Activated CD4-positive, alpha-beta T cell treated with anti-CD3 and anti-CD28 coated beads for 1 hour (primary cell): ENCODE measurements at places on chromosomes 2 and 18.

- no peak for DNase-seq
Measured at GRCh38 chr2:103448495-103448894, 686.7 kb downstream of the TMEM182 start.

- DNase-seq = no peak
Measured at GRCh38 chr2:22360735-22361374, 1024.1 kb upstream of the KLHL29 start.

GRCh38 chr18:27501671-27502070 is 316.6 kb upstream of the CHST9 start:
- no peak for DNase-seq

GRCh38 chr2:69017080-69017479 is 4.1 kb downstream of the ANTXR1 start:
- DNase-seq = no peak

DNA sequence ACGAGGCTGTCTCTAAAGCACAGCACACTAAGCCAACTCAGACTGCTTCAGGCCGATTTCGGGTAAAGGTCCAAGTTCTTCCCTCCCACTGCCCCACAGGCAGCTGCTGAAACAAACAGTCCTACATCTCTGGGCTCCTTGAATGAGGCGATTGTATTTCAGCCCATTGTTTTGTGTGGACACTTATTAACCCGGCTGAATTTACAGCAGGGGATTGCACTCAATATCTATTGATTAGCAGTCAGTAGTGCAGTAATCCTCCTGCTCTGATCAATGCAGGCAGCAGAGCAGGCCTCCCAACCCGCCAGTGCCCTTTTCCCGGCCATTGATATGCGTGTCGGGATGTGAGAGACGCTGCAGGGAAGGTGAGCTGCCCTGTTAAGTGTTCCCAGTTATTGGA is 330.1 kb downstream of the CMPK2 start:
- DNase-seq = no peak

GRCh38 chr2:46504685-46505471 is 25.5 kb downstream of the TMEM247 start:
- no peak for DNase-seq

DNA sequence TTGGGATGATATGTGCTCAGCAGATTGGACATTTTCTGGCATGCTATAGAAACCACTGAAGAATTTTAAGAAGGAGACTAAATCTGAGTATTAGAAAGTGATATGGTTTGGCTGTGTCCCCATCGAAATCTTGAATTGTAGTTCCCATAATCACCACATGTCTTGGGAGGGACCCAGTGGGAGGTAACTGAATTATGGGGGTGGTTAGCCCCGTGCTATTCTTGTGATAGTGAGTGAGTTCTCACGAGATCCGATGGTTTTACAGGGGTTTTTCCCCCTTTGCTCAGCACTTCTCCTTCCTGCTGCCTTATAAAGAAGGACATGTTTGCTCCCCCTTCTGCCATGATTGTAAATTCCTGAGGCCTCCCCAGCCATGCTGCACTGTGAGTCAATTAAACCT is 535.9 kb upstream of the VRK2 start:
- DNase-seq = no peak

DNA sequence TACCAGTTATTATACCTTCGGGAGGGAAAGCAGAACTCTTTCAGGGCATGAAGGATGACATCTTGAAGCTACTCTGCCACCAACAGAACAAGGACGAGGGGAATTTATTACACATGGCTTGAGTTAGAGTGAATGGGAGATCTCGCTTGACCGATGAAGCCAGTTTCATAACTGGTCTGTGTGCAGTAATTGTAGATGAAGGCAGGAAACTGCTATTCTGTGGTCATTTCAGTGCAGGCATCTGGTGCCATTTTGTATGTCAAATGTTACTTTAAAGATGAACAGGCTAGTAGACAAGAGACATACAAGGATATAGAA is 20.5 kb downstream of the GREB1 start:
- no peak for DNase-seq

- DNase-seq = no peak
Measured at GRCh38 chr2:217456016-217456415, 546.8 kb downstream of the TNS1 start.

DNA sequence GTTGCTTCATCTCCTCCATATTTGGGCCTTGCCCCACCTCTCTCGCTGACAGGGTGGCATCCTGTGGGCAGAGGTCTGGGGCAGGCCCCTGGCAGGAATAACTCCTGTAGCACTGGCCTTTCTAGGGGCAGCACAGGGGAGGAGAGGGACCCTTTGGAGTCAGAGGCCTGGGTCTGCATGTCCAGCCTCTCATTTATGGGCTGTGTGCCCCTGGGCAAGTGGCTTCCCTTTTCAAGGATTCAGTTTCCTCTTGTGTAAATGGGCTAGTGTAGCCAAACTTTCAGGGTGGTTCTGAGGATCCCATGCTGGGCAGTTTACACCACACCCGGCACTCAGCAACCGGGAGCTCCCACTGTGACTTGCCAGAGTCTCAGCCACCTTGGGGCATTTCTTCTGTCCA is 23.4 kb downstream of the ADRA2B start:
- DNase-seq = peak; percentile 2

DNA sequence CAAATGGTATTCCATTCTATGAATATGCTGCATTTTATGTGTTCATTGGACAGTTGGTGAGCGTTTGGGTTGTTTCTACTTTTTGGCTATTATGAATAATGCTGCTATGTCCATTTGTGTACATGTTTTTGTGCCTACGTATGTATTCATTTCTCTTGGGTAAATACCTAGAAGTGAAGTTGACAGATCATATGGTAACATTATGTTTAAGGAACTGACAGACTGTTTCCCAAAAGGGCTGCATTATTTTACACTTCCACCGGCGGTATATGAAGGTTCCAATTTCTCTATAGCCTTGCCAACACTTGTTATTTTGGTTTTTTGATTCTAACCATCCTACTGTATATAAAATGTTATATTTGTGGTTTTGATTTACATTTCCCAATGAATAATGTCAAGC is 703.9 kb upstream of the CDH2 start:
- no peak for DNase-seq

DNA sequence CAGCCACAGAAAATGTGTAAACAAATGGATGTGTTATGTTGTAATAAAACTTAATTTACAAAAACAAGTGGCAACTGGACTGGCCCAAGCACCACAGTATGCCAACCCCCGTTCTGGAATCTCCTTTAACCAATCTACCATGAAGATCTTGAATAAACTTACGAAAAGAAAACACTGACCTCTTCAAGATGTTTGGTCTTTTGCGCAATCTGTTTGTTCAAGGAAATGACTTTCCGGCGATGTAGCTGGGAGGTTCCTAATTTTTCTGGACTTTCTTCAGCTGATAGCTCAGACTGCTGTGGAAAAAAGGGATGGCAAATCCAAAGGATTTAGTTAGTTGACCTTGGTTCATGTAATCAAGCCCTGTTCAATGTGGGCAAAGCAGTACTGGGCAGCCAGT is 55.7 kb downstream of the CCDC93 start:
- DNase-seq = no peak

GRCh38 chr18:58966005-58966677 is 101.5 kb downstream of the ZNF532 start:
- DNase-seq = no peak

DNA sequence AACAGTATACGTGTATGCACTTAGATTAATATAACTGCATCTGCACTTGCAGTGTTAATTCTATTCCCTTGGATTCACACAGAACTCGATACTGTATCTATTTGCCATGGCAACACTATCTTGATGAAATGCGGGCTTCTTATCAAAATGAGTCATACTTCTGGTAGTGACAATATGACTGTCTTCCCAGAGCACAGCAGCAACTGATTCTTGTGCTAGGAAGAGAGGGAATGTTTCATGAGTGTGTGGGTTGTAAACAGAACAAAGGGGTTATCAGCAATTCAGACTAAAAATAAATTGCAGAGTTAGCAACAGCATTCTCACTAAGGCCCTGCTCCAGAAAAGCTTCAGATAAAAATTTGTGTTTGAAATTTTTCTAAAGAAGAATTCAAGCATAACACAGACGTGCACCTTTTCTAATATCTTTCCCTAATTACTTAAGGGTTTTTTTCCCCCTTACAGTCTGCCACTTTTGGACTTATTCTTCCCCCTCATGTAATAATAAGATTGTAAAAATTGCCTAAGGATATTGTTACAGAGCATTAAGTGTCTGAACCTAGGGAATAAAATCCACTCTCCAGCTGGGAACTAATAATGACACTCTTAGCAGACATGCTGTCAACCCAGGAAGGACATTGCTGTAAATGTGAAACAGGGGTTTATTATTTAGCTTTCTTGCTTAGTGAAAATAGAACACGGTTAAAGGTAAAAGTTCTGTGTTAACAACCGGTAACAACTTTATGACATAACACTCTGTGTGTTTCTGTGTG is 99.9 kb upstream of the SLC38A11 start:
- no peak for DNase-seq

- DNase-seq = no peak
Measured at GRCh38 chr2:236162031-236162845, 5.9 kb downstream of the GBX2 start.

DNA sequence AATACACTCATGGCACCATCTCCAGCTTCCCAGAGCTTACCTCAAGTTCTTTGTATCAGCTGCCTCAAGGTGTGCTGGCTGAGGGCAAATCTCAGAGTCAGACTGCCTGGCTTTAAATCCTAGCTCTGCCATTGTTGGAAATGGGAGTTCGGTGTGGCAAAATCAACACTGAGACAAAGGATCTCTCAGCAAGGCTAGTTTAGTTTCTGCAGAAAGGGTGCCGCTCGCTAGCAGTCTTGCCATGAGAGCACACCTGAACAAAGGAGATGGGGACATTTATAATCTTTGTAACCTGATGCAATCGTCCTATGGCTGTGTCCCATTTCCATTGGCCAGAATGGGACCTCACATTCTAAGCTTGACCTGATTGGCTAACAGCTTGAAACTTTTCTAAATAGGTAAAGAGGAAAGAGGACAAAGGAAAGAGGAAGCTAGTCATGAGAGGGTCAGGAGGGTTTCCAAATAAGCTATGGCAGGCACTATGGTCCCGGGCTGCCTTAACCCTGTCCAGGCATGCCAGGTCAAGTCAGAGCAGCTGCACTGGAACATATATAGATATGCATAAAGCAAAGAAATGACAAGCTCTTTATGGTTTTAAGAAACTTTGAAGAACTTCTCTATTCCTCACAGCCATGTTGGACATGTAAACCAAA is 4.3 kb upstream of the UBE2F start:
- DNase-seq = no peak

DNA sequence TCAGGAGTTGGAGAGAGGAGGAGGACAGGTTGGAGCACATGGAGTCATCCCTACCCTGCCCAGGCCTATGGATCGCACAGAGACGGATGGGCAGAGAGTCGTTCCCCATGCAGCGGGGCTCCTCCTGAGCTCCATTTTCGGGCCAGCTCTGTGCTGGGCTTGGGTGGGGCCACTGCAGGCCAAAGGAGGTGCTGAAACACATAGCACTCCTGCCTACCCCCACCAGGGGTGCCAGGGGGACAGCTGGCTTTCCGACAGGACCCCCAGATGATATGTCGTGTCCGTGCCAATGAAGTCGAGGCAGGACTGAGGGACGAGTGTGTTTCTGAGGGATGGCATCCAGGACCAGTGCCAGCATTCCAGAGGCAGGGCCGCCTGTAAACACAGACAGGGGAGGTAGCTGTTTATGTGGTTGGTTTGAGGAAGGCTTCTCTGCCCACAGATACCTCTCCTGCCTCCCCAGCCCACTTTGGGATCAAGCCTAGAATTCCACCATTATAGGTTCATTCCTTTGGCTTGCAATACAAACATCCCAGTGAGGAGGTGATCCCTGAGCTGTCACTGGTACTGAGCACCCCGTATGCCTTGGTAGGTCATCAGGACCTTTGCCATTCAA is 116.6 kb downstream of the GLI2 start:
- no peak for DNase-seq

- no peak for DNase-seq
Measured at GRCh38 chr2:201872591-201872990, 66.3 kb downstream of the CDK15 start.

GRCh38 chr2:145156199-145156598 is 636.3 kb upstream of the ZEB2 start:
- DNase-seq = no peak

DNA sequence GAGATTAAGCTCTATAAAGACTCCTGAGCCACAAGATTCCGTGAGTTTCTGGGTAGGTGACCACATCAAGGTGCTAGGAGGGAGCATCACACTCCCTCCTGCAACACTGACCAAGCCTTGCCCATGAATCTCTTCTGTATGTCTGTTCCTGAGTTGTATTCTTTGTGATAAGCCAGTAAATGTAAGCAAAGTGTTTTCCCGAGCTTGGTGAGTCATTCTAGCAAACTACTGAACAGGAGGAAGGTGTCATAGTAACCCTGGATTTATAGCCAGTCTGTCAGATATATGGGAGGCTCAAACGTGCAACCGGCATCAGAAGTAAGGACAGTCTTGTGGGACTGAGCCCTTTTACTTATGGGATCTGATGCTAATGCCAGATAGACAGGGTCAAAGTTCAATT is 346.1 kb upstream of the KYNU start:
- DNase-seq = no peak

- DNase-seq = no peak
Measured at GRCh38 chr18:35407871-35408481, 30.8 kb upstream of the ZNF396 start.

- DNase-seq = no peak
Measured at GRCh38 chr2:175742367-175742766, 259.7 kb downstream of the LNPK start.

DNA sequence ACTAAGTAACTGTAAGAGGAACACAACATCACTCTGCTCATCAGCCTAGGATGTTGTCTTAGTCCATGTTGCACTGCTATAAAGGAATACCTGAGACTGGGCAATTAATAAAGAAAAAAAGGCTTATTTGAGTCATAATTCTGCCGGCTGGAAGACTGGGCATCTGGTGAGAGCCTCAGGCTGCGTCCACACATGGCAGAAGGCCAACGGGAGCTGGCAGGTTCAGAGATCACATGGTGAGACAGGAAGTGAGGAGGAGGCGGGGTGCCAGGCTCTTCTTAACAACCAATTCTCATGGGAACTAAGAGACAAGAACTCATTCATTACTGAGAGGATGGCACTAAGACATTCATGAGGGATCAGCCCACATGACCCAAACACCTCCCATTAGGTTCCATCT is 46.8 kb downstream of the EPG5 start:
- DNase-seq = no peak

- DNase-seq = no peak
Measured at GRCh38 chr2:57408587-57408986, 638.0 kb upstream of the VRK2 start.

- DNase-seq = no peak
Measured at GRCh38 chr2:135792401-135793150, 44.4 kb downstream of the LCT start.

GRCh38 chr2:101679037-101679726 is 18.3 kb upstream of the MAP4K4 start:
- DNase-seq = no peak

GRCh38 chr2:69026691-69027459 is 13.9 kb downstream of the ANTXR1 start:
- DNase-seq = no peak

DNA sequence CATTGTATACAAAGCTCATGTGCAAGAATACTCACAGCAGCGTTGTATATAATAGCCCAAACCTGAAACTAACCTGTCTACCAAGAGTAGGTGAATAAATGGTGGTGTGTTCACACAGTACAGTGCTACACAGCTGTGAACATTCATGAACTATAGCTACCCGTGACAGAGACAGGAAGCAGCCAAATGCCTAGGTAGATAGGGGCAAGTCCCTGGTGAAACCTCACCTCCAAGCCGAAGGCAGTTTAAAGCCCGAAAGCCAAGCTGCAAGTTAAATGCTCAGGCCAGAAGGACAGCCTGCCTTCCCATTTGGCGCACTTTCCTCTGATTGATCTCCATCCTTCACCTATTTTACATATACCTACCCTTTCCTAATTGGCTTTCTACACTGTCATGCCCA is 36.5 kb upstream of the IMPA2 start:
- no peak for DNase-seq

GRCh38 chr2:20110383-20110782 is 59.0 kb upstream of the LAPTM4A start:
- no peak for DNase-seq
